Activated CD4-positive, alpha-beta T cell treated with anti-CD3 and anti-CD28 coated beads, Interleukin-10, Interleukin-2, amounts not matched to agents 100 ng/mL and 50 ng/mL, durations not matched to agents 16 hours and 8 hours (primary cell): ENCODE measurements at places on chromosomes 6 and 20.

- DNase-seq = no peak
Observed at GRCh38 chr6:156660389-156660788, 116.8 kb upstream of the ARID1B start.

DNA sequence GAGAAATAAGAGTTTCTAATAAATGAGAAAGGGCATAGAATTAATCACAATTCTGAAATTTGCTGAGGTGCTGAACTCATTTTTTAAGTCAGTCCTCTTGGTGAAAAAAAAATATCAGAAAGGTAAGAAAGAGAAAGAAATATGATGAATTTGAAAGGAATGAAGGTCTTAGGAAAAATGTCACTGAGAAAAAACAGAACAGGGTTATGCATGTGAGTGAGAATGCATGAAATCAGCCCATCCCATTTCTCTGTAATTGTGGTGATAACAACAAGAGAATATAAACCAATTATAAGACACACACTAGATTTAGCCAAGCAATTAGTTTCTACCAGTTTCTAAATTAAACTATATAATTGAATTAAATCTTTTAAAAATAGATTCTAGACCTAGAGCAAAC is 138.9 kb downstream of the TBX18 start:
- DNase-seq = no peak

DNA sequence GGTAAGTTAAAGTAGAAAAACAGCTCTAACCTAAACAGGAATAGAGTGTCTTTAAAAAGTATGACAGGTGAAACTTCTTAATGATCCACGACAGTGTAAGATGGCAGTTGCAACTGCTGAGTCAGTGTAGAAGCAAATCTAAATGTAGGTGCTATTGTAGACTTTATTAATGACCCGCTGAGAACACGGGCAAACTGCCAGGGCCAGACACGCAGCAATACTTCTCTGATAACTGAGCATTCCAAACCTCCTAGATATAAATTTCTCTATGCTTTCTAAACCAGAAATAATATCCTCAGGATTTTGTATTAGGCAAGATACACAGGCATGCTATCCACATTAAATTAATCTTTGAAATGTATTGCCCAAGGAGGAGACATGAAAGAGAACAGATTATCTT is 1076.4 kb downstream of the HACE1 start:
- DNase-seq = no peak

DNA sequence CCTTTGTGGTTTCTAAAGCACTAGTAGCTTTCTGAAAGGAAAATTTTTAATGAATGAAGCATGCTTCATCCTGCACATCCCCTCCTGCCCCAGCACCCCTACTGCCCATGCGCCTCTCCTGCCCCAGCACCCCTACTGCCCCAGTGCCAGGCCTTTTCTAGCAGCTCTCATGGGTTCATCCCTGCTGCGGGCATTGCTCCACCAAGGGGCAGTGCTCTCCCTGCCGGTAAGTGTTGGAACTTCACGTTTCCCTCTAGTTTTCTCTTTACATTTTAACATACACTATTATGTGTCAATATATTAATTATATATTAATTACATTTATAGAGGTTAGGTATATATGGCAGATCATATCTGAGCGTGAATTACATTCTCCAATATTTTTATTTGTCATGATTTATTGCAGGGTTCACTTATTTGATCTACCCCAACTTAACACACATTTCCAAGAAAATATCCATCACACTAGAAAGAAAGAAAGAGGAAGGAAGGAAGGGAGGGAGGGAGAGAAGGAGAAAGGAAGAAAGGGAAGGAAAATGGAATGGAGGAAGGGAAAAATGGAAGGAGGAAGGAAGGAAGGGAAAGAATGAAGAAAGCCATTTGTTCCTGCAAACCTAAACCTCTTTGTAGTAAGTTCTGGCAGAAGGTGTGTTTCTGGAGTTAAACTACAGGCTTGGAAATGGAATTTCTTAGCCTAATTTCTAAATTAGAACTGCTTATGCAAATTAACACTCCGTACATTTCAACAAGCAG is 46.8 kb downstream of the CEP43 start:
- DNase-seq = no peak

GRCh38 chr20:32558526-32558925 is 26.6 kb downstream of the NOL4L start:
- no peak for DNase-seq

DNA sequence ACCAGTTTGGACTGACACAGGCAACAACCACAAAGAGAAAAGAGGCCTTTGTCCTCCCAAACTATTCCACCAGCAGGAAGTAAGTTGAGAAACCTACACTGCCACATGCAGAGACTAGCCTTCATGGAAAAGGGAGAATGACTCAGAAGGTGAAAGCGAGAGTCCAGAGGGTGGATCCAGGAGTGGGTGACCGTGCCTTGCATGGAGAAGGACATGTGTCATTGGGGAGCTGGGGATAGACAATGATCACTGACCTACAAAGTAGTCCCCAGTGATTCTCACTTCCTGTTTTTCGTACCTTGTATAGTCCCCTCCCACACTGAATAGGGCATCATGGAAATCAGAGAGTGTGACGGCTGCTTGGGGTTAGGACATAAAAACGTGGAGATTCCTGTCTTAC is 91.9 kb downstream of the MYLK4 start:
- DNase-seq = no peak
